Sciatic nerve (tissue), 2 donors: ENCODE measurements at places on chromosomes 16 and 17. TPM values are rescaled to one million over a fixed set of nuclear protein-coding genes. Genes with fewer than 3 reads are reported as not detected.

DNA sequence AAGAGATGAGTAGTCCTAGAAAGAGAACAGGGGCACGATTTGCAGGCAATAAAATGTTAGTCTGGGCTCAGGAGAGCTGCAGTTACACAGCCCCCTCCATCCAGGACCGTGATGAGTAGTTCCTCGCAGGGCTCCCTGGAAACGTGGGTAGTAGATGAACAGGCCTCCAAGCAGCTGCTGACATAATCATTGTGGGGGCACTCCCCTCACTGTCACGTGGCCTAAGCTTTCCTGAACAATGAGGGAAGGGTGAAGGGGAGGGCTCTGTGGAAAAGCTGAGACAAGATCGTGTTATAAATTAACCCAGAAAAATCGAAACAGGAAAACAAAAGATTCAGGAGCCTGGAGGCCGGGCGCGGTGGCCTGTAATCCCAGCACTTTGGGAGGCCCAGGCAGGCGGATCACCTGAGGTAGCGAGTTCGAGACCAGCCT is 1.3 kb upstream of the PER1 start:
- DNase-seq = peak; percentile 85

DNA sequence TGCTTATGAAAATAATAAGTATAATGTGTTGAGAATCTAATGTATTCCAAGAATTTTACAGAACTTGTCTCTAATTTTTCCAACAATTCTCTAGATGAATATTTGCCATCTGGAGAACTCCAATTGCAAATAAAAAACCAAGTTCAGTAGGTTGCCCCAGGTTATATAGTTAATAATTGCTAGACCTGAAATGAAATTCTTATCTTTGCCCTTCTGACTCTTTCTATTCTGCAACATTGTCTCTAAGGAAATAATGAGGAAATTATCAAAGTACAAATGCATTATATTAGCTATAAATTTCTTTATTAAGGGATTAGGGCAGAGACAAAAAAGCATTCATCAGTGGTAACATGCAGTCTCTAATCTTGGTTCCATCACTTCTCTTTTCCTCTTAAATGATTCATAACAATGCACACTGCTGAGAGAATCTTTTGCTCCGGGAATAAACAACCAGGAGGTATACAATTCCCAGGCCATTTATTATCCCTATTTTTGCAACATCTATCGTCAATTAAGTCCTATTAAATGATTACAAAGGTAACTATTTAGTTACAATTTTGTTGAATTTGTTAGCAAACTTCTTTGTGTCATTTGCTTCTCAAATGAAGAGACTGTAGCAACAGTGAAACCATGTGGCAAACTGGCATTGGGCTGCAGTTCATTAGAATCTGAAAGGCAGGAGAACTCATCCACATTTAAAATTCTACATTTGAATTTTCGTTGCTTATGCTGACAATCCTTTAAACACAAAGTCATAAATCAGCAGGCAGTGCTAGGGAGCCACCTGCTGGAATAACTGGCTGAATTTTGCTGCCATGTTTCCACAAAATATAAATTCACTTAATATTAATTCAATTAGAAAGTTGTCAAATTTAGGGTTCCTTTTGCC is 349.6 kb downstream of the KIF2B start:
- no peak for DNase-seq

DNA sequence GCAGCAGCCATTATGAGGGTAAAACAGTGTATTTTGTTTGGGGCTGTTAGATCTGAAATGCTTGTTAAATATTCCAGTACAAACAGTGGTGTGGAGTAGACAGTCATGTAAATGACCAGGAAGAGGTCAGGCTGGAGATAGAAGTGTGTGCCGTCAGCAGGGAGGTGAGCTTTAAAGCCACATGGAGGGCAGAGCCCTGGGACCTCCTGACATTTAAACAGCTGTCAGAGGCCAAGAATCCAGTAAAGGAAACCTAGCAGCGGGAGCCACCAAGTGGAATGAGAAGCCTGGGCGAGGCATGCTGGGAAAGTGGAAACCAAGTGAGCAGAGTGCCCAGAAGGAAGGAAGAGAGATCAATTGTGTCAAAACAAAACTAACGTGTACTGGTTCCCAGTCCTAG is 26.8 kb downstream of the C17orf67 start:
- no peak for DNase-seq

DNA sequence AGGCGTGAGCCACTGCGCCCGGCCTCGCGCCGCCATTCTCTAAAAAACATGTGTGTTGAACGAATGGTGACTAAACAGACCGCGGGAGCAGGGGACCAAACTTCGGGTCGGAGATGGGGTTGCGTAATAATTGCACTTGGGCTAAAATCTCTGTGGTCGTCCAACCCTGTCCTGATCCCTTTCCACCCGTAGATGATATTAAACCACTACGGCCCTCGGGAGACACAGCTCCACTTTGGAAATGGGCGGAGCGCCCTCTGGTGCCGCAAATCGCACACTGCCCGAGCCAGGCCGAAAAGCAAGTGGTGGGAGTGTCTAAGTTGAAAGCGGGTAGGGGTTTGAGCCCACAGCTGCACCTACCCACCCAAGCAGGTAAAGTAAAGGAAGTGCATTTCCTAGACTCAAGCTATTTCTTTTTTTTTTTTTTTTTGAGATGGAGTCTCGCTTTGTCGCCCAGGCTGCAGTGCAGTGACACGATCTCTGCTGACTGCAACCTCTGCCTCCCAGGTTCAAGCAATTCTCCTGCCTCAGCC is 17.0 kb downstream of the CAVIN1 start:
- peak; percentile 93 for DNase-seq

GRCh38 chr16:15803618-15804017 is 53.2 kb downstream of the MYH11 start:
- DNase-seq = no peak

TMEM107 gene
- total RNA-seq = 23.0 TPM

DNA sequence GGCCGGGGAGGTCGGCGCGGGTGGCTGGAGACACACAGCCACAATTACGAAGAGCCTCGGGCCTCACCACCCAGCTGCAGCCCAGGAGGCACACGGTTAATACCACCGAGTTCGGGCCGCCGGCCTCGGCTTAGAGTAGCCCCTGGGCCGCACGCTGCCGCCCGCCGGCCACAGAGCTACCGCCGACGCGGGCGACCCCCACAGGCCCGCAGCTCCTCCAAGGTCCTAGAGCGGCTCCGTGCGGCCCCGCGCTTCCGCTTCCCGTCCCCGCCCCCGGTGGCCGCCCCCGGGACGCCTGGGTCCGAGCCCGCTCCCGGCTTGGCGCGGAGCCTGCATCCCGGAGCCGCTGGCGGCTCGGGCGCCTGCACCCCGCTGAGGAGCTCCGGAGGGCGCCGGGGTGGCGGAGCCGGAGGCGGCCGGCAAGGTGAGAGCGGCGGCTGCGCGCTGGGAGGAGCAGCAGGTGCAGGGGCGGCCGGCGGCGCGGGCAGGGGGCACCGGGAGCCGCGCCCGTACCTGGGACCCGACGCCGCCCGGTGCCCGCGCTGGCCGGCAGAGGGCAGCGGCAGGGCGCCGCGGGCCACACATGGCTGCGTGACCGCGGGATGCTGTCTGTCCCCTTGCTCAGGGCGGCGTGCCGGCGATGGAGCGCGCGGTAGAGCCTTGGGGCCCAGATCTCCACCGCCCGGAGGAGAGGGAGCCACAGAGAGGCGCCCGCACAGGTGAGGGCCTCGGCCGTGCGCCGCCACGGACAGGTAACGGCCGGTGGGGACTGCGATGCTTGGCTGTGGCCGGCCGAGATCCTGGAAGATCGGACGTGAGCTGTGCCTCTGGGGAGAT is at the start of gene ZNF48:
TSS of gene ZNF48 (plus strand) at position 266 of the 837 bp plus-strand sequence. CDS start at position 641, 375 bp downstream.
- peak; percentile 90 for DNase-seq

DNA sequence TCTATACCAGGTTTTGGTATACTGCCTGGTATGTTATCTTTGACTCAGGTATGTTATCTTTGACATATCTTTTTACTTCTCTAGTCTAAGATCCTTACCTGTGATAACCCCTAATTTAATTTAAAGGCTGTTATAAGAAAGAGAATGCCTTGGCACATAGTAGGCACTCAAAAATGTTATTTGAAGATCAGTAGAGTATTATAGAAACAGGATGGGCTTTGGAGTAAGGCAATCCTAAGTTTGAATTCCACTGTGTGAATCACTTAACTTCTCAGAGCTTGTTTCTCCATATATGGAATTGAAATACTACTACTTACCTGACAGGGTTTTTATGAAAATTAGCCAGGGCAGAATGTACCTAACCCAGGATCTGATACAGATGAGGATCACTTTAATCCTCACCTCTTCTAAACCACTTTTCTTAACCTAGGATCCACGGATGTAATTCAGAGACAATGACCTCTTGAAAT is 1.2 kb downstream of the BRIP1 start:
- no peak for DNase-seq
